HFF-Myc (cell line): ENCODE measurements at places on chromosomes 13 and 19.

DNA sequence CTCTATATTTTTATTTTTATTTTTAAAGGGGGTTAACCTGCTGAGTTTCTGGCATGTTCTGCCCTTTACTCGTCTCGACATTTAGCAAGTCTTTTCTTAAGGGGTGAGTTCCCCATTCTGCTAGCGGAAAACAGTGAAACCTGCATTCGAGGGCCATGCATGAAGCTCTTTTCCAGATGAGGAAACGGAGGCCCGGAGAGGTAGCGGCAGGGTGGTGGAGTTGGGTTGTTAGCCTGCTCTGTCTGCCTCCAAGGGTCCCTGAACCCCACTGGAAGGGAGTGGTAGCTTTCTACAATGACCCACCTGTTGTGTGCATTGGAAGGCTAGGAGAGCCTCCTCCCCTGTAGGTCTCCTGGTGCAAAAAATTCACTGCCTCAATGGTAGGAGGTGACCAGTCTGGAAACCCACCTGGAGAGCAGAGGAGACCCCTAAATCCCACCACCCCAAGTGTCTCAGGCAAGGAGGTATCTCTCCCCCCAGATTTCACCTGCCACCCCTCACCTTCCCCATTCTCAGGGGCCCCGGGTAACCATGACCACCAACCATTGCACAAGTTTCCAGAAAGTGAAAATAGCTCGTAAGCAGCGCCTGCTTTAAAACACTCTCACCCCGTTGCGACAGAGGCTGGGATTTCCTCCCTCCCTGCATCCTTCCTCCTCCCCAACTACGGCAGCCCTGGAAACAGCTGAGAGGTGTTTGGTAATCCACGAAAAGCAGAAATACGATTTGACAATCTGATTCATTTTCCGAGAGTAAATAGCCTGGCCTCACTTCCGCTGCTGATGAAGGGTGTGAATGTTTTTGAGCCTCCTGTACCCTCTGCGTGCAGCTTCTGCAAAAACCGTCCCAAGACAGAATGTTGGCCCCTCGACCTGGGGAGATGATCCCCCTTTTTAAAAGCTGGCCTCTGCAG lies 3.5 kb downstream of the KLF2 start:
- no peak for DNase-seq

GRCh38 chr13:25462301-25463125 lies 90.7 kb downstream of the ATP8A2 start:
- no peak for DNase-seq

DNA sequence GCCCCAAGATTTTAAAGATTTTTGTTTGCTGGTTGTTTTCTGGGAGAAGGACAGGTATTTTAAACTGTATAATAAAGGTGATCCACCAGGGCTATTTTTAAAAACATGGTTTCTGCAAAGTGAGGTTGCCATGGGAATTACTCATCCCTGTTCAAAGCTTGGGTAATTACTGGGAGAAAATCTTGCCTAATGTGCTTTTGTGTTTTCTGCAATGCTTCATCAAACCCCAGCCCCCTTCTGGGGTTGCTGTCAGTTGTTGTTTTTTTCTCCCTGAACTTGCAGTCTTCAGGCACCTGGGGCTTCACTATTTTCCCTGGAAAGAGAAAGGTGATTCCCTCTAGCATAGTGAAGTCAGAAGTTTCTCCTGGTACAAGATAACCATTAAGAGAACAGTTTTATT lies 277.2 kb downstream of the NALCN start:
- DNase-seq, result no peak

- no peak for DNase-seq
Measured at GRCh38 chr13:73464758-73465616, 406.2 kb downstream of the KLF5 start.

DNA sequence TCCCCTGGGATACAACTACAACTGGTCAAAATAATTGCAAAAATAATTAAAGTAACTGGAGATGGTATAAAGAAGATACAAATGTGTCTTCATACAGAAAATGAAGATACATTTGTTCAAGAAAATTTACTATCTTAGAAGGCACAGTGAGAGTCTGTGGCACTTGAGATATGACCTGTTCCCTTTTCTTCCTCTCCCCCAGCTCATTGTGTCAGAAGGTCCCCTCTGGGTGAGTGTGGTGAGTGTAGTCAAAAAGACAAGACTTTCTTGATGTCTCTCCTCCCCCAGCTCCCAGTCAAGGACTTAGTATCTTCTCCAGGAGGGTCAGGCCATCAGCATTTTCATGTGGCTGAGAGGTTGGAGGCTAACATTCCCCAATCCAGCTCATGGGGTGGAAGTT lies 51.7 kb downstream of the EDNRB start:
- DNase-seq, result no peak

- DNase-seq, result no peak
Measured at GRCh38 chr13:61383111-61383510, 32.5 kb downstream of the PCDH20 start.
